Activated CD4-positive, alpha-beta memory T cell treated with anti-CD3 and anti-CD28 coated beads, Interleukin-2, amount 10 ng/mL, durations not matched to agents 7 days and 5 days (primary cell): ENCODE measurements at places on chromosomes 6 and 20.

DNA sequence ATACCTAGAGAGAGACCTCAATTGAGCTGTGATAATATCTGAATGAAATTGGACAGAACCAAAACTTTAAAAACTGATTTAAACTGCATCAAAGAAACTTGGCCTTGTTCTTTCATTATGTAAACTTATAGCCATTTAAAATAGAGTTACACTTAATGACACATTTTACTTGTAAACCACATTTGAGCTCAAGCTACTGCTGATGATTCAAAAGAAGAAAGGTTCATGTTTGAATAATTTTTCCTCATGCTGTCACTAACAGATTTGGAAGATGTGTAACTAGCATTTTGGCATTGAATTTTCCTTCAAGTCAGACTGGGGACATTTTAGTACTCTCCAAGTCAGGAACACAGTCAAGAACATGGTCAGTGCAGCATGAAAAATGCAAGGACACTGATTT, 26.9 kb downstream of the POPDC3 start:
- no peak for DNase-seq

DNA sequence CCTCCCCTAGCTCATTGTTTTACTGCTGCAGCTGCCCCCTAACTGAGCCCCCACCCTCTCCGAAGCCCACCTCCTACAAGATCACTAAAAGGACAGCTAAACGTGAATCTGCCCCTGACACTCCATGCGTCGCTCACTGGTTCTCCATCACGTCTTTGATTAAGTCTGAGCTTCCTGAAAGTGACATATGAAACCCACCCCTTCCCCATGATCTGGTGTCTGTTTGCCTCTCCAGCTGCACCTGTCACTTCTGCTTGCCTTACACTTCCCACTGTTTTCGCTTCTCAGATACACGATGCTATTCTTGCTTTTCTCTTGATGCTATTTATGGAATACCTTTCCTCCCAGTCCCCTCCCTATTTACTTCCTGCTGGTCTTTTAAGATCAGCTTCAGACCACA, 8.0 kb upstream of the PERP start:
- DNase-seq: no peak

DNA sequence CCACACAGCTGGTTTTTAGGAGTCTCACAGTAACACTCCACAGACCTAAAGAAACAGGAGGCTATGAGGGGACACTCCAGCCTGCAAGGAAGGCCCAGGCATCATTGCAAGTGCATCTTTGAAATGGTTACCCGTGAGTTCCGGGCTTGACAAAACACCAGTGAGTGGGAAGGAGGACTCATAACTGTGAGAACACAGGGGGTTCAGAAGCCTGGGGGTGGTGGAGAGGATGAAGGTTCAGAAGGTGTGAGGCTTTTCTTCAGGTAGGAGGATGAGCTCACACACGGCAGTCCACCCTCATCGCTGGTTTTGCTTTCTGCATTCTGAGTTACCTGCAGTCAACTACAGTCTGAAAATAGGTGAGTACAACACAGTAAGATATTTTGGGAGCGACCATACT, 39.9 kb downstream of the MAP7 start:
- DNase-seq: no peak

DNA sequence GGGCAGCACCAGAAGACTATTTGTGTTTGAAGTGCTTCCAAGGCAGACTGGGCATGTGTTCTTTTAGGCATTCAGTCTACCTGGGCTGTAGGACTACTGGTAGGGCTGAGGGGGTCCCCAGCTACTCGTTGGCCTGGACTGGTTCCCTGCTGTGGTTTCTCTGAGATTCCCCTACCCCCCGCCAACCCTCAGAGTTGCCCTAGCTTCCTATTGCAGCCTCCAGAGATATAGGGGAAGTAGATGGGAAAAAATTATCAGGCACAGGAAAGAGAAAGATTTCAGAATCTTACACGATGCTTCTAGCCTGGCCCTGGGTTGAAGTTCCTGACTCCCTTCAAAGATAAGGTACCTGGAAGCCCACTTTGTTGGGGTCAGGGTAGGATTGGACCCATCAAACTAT, 22.5 kb downstream of the BRPF3 start:
- no peak for DNase-seq

GRCh38 chr20:991850-992249, 10.3 kb downstream of the RSPO4 start:
- DNase-seq: no peak

- DNase-seq: no peak
Measured at GRCh38 chr20:58402827-58403226, 13.8 kb downstream of the VAPB start.

GRCh38 chr6:30397697-30398096, 52.7 kb downstream of the RPP21 start:
- DNase-seq: no peak
